ENCODE measurements at places on chromosomes 12 and 14.

DNA sequence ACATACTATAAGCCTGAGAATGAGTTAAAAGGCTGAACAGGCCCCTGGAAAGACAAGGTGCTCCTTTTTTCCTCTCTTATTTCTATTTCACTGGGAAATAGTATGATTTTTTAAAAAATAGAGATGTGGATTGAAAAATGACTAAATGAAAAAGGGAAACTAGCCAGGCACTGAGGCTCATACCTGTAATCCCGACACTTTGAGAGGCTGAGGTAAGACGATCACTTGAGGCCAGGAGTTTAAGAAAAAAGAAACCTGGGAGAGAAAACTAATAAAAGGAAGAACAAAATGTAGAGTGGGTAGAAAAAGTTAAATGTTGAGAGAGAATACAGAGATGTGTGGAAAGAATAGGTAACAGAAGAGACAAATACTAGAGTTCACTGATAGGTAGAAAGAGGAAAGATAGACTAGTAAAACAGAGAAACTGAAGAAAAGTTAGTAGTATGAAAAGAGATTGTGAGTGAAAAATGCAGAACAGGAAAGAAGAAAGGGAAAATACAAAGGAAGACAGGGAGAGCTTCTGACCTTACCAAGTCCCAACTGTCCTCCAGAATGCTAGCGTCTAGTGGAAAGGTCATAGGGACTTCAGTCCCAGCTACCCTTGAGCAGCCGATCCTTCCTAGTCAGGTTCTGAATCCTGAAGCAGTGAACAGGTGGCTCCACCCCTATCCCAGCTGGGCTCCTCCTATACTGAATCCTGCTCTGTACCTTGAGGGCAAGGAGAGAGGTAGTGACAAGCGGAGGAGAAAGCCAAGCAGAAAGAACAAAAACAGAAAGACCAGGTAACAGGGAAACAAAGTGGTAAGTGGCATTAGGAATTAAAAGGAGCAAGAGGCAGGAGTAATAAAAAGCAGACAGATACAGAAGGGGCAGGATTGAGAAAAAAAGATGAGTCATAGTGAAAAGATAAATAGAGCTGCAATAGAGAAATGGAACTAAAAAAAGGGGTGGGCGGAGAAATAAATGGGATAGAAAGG lies 7.3 kb downstream of the TMEM116 start:
- DNase-seq = peak; percentile 62

DNA sequence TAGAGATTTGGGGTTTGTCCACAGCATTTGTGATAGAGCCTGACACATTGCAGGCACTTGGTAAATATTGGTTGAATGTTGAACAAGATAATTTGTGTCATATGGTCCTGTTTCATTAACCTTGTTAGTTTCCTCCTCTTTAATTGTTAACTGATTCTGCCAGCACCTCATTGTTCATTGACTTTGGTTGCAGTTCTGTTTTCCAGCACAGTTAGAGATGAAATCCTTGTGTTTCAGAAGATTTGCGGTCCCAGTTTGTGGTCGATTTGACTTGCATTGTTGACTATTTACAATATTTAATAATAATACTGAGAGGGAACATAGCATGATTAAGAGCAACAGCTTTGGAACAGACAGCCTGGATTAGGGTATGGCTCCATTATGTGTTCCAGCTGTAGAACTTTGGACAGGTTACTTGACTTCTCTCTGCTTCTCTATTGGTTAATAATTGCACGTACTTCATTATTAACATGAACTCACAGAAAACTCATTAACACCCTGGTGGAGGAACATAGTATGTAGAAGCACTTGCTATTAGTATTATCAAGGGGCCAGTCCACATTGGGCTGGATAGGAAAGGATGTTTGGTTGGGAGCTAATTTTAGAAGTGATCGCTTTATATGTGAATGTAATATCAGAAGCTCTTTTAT lies 8.7 kb downstream of the DRAM1 start:
- DNase-seq = no peak

DNA sequence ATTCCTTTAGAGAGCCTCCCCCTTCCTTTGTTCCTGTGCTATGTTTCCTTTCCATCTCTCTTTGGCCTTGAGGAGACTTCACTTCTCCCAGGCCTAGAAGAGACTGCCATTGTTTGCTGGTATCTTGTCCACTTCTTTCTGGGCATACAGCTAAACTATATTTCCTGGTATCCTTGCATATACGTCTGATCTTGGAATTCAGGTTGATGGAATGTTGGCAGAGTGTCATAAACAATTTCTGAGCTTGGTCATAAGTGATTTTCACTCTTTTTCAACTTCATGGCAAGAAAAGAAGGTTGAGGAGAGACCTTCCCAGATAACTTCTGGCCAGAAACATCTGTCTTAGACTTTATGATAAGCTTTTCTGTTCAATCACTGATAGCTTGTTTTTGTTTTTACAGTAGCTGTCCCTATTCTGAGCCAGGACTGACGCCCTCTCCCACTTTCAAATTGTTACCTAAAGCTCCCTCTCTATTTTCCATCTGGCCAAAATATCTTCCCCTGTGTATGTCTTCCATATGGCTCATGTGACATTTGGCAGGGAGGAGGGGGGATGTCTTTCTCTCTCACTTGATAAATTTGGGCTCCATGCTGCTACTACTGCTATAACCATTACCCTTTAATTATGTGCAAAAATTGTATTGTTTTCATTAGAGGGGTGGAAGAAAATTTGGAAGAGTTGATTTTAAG lies 457.0 kb downstream of the ADAMTS20 start:
- no peak for DNase-seq

DNA sequence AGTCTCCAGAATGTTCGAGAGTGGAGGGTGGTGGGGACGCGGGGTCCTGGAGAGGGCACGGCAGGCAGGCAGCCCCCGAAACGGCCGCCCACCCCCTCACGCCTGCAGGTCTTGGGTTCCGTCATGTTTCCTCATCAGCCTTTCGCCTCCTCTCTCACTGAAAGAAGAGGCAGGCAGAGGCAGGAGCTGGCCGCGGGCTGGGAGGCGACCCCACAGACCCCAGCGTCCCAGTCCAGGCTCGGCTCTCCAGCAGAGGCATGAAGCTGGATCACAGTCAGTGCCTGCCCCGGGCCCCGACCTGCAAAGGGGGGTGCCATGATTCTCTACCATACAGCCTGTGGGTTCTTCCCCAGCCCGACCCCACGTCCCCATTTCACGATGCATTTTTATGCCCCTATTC lies 13.4 kb downstream of the GALNT9 start:
- no peak for DNase-seq

GRCh38 chr12:96225044-96225855 lies 31.1 kb downstream of the ELK3 start:
- DNase-seq = peak; percentile 36

DNA sequence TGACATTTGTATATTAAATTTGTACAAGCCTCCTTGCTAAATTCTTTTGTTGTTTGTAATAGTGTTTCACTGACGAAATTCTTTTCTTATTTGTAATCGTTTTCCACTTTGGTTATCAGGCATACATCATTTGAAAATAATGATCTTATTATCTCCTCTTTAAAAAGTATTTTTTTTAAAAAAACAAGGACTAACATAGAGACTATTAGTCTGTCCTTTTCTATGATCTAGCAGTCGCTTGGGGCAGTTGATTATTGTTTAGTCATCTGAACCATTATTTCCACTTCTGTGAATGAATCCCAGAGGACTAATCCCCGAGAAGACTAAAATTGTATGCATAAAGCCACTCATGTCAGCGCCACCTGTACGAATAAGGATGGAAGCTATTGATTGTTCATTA lies 11.5 kb downstream of the ADGRD1 start:
- no peak for DNase-seq

DNA sequence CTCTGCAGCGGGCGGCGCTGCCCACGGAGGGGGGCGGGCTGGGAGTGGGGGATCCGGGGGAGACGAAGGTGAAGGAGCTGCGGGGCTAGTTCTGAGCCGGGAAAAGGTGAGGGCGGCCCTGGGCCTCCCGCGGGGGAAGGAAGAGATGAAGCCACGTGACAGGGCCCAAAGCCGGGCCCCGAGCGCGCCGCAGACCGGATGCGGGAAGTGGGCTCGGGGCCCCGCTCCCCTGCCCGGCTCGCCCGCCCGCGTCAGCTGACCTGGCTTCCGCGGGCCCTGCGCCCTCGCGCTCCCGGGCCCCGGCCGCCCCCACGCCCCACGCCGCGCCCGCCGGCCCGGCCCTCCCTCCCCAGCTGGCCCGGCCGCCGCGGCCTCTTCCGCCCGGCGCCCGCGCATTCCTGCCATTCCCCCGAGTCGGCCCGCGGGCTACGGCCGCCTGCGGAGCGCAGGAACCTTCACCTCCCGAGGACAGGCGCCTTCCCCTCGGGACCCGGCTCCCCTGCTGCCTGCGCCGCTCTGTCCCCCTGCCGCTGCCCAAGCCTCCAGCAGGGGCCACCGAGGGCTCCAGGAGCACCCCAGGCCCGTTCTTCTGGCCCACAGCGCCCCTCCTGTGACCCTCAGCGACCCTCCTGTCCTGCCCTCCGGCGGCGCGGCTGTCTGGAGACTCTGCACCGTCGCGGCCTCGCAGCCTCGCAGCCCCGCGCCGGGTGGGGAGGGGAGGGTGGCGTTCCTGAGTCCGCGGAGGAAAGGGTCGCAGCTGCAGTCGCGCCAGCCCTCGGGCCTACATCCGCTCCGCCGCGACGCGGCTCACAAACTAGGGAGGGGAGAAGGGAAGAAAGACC lies 20.4 kb downstream of the NINJ2 start:
- peak; percentile 89 for DNase-seq

GRCh38 chr12:47616440-47616839 lies 89.4 kb downstream of the RPAP3 start:
- no peak for DNase-seq

GRCh38 chr12:123474485-123475245 lies 16.7 kb downstream of the SNRNP35 start:
- DNase-seq = no peak

DNA sequence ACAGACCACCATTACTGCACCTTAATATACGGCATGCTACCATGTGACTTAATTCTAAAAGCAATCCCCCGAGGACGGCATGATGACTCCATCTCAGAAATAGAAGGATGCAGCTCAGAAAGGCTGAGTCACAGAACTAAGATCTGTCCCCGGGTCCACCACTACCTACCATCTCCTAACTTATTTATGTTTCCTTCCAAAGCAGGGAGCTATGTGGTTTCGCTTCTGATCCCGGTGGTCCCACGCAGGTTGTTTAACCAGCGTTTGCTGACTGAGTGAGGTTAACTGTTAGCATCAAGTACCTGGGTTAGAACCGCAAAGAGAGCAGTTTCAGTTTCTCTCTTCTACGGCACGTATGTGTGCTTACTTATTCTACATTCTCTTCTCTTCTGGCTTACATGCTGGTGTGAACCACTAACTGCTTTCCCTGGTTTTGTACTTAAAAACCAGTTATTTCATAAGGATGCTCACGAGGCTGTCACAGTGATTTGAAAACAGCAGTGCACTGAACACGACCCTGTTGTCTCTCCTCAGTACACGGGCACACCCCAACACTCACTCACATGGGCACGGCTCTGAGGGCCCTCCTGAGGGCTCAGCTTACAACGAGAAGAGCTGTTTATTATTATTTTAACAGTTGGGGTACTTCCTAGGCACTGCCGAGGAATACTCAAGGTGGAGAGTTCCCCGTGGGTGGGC lies 66.7 kb downstream of the CCDC88C start:
- no peak for DNase-seq

DNA sequence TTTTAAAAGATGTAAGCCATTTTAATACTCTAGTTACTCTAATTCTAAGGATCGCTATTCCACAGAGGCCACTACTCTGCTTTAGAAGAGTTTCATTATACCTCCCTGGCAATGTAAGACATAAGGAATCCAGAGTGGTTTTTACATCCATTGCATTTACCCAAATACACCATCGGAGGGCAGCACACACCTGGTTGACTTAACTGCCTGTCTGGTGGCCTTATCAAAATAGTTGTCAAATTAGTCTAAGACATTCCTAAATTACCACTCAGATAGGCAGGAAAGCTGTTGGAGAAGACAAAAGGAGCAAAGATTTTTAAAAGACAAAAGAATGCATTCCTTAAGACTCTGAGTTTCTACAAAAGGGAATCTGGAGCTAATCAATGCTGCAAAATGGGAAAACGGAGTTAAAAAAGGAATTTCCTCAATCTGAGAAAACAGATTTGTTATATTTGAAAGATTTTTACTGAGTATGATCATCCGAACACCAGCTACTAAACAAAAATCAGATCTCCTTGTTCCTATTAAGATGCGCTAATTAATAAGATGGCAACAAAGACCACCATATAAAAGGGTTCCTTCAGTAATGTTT lies 33.8 kb upstream of the FGD4 start:
- peak; percentile 78 for DNase-seq

DNA sequence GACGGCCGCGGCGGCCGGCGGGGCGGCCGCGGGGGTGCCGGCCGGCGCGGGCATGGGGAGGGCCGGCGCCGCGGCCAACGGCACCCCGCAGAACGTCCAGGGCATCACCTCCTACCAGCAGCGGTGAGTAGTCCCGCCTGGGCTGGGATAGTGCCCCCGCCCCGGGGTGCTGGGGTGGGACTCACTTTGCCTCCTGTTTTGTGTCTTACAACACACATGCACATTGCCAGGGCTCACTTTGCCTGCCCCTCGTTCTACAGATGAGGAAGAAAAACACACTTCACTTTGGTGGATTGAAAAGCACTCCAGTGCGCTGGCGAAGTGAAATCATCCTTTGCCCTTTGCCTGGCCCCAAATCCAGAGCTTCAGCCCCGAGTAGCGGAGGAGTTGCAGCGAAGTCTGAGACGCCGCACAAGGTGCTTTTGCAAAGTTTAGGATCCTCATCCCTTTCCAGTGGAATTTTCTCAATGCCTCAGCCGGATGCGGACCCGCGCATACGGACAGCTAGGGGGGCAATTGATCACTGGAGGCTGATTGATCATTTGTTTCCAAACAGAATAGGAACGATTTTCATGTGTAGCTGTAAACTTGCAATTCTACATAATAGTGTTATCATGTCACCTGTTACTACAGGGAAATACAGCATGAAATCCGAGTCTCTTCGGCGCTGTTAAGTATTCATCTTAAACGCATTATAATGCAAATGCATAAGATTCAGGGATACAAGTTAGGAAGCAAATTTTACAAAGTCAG lies 3.6 kb upstream of the NPAS3 start:
- DNase-seq = no peak

DNA sequence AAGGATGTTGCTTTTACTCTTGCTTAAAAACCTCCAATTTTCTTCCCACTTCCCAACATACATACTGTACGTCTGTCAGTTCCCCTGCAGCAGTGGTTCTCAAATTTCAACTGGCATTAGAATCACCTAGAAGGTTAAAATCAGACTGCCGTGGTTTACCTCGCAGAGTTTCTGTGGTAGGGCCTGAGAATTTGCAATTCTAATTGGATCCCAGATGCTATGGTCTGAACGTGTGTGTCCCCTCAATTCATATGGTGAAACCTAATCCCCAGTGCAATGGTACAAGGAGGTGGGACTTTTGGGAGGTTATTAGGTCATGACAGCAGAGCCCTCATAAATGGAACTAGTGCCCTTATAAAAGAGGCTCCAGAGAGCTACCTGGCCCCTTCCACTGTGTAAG lies 226.9 kb downstream of the CRADD start:
- DNase-seq = no peak

DNA sequence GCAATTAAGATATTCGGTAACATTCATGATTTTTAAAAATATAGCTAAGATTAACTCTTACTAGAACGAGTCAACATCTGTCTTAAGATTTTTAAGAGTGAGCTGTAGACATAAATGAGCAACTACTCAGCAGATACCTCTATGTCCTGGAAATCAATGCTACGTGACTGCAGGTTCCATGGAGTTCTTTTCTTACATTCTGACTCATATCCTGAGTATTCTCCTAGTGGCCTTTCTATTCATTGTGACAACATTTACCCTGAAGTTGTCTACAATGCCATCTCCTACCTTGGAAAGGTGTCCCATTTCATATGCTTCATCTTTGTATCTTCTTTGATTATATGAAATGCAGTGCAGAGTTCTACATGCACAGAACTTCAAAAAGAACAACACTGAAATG lies 59.9 kb downstream of the PKP2 start:
- no peak for DNase-seq

GRCh38 chr12:13114251-13115052 lies 11.0 kb upstream of the GSG1 start:
- no peak for DNase-seq
